NCI-H1417 (cell line): ENCODE measurements at places on chromosomes 3 and 15.

DNA sequence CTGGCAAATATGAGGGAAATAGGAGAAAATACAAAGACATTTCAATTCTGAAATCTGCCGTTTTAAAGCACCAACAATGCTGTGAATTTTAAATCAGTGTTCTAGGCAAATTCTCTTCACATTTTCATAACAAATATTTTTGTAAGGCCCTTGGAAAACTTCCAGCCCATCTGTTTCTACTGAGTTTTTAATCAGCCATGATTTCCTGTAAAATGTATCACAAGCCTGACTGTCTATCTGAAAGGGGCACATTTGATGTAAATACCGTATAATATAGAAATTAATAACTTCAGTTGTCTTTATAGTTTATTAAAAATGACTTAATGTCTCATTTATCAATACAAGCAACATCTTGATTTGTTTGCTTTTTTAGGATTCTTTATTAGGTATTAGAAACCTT lies 454.7 kb downstream of the PYDC2 start:
- no peak for DNase-seq

GRCh38 chr3:142263112-142263511 lies 37.7 kb upstream of the GK5 start:
- DNase-seq, result no peak

- DNase-seq, result no peak
Measured at GRCh38 chr3:129517516-129517915, 10.9 kb upstream of the RHO start.

DNA sequence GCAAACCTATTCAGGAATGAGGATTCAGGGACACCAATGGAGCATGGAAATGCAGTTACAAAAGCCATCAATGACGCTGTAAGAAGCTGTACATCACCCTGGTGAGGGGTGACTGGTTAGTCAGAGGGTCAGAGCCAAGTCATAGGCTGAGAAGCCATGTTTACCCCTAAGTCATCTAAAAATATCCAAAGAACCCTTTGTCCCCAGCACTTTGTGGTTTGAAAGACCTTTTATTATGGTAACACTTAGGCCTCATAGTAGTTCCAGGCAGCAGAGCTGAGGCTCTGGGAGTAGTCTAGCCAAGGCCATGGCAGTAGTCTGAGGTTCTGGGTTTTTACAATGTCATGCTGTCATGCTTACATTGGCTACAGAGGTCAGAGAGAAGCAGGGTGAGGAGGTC lies 131.2 kb downstream of the CTNNB1 start:
- no peak for DNase-seq

- no peak for DNase-seq
Measured at GRCh38 chr3:60956729-60957128, 294.5 kb downstream of the FHIT start.

- no peak for DNase-seq
Measured at GRCh38 chr3:196867155-196867506, 589 bp upstream of the SENP5 start.

GRCh38 chr3:75115695-75116094 lies 501.2 kb upstream of the CNTN3 start:
- DNase-seq, result no peak

DNA sequence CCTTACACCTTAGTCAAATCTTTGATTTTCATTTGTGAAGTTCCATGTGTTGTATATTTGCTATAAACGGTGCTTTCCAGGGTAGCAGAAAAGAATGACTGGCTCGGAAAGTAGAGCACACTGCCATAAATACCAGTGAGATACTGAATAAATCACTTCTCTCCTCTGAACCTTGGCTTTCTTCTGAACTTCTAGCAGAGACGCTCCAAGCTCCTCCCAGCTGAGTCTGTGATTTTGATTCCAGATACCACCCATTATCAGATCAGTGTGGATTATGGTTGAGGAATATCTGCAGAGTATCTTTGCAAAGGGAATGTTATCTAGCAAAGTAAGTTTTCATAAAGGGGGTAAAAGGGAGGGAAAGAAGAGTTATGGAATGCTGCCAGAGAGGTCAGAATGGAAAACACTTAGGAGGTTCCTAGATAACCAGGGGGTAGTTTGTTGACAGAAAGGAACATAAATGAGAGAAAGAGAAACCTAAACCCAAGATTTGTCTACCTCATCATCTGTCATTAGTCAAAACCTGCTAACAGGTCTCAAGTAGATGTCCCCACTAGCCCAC lies 98.5 kb upstream of the PSMD6 start:
- no peak for DNase-seq

DNA sequence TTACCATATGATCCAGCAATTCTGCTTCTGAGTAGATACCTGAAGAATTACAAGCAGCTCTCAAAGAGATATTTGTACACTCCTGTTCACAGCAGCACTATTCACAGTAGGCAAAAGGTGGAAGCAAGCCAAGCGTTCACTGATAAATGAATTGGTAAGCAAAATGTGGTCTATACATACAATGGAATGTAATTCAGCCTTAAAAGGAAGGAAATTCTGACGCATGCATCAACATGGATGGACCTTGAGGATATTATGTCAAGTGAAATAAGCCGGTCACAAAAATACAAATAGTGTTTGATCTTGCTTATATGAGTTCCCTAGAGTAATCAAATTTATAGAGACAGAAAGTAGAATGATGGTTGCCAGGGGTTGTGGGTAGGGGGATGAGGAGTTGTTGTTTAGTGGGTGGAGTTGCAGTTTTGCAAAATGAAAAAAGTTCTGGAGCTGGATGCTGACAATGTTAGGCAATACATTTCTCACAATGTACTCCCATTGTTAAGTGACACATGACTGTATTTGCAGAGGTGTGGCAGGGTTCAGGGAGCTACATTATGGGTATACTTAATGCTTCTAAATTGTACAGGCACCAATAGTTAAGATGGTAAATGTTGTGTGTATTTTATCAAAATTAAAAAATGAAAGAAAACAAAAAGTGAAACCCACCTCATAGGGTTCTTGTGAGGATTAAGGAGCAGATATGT lies 26.7 kb downstream of the SLC6A1 start:
- no peak for DNase-seq

DNA sequence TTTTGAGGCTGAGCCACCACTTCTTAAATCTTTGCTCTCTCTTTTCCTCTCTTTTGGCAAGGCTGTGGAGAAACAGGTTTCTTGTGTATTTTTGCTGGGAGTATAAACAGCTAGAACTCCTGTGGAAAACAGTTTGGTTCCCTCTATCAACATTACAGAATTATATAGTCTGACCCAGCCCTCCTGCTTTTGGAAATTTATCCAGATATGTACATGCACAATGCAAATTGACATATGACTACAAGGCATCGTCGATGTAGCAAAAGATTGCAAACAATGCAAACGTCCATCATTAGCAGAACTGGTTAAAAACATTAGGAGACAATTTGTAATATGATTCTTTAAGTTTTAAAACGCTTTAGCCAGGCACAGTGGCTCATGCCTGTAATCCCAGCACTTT lies 12.5 kb upstream of the MYO1E start:
- DNase-seq, result no peak

- DNase-seq, result no peak
Measured at GRCh38 chr15:65985387-65985786, 116.1 kb downstream of the RAB11A start.

DNA sequence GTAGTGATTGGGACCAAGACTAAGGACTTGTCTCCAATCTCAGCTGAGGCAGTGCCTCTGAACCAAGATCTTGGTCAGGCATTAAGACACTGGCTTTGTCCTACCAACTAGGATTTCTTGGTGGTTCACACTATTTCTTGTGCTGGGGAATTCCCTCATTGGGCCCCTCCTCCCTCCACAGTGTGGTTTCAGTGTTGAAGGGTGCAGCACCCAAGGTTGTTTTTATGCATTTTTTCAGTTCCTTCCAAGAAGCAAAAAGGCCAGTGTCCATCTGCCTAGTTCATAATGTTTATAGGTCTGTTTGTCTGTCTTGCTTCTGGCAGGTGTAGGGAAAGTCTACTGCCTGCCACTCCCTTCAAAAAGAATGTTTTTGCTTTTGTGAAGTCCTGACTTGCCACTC lies 10.6 kb upstream of the ITPKA start:
- no peak for DNase-seq

GRCh38 chr15:67198157-67198754 lies 56.2 kb downstream of the AAGAB start:
- DNase-seq, result no peak

DNA sequence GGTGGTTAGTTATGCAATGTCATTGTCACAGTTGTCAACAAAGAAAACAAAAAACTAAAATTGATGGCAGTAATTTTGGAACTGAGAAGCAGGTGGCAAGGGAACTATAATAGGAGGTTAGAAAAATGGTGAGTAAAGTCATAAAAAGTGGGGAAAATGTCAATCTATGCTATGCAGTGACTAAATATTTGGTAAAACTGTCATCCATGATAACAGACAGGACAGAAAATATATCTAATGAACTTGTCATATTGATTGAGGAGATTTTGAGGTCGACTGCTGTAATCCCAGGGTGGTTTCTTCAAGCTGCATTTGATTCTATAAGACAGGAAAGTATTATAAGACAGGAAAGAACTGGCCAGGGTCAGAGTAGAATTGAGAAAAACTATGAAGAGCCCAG lies 998.4 kb downstream of the IGSF11 start:
- no peak for DNase-seq

- DNase-seq, result no peak
Measured at GRCh38 chr15:61943992-61944391, 116.3 kb downstream of the VPS13C start.

DNA sequence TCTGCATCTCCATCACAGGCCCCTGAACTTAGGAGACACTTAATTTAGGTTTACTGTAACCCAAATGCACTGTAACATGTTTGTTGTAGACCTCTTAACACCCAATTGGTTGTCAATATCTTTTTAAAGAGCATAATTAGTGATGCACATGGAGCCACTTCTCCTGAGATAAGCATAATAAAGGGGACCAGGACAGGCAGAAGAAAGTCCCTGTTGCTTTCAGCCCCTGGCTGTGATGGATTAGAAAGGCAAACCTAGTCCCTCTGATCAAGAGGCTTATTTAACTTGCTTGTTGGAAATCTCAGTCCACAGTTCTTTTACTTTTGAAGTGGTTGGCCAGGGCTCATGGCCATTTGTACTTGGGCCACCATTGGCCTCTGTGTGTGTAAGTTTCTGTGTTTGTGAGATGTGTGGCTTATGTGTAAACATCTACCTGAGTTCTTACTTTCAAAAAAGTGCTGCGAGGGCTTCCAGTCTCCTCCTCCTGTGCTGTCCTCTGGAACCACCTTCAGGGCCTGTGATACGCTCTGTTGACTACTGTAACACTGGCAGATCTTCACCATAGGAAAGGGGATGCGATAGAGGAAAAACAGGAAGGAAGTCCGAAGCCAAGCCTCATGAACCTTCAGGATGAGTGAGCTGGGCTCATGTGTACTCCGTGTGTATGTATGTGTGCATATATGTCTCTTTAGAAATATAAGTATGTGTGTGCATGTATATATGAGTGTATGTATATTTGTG lies 136.2 kb downstream of the EPHB1 start:
- DNase-seq, result peak; percentile 55

DNA sequence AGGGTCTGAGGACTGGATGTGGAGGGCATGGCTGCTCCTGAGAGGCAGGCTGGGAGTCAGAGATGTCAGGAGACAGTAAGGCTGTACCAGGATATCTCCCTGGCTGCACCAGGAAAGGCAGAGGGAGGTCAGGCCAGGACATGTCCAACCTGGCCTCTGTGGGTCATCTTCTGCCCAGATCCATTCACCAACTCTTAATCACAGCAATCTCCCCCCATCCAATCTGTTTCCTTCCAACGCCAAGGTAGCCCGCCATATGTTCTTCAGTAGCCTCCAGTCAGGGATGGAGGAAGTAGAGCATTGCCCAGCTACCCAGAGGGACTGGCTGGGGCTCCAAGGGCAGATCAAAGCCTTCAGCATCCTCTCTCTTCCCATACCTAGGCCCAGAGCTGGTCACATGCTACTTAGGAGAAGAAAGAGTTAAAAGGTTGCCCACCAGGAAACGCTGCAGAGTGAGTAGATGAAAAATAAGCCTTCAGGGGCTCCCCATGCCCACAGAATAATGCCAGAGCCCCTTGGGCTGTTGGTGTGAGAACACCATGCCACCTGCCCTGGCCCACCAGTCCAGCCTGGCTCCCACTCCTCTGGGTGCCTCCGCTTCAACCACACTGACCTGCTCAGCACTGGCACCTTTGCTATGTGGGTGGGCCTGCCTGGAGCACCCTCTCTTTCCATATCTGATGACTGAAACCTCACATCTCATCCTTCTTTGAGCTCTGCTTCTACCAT lies 176.8 kb downstream of the MEGF11 start:
- DNase-seq, result no peak

GRCh38 chr3:127751782-127752181 lies 70.5 kb downstream of the MGLL start:
- DNase-seq, result no peak

DNA sequence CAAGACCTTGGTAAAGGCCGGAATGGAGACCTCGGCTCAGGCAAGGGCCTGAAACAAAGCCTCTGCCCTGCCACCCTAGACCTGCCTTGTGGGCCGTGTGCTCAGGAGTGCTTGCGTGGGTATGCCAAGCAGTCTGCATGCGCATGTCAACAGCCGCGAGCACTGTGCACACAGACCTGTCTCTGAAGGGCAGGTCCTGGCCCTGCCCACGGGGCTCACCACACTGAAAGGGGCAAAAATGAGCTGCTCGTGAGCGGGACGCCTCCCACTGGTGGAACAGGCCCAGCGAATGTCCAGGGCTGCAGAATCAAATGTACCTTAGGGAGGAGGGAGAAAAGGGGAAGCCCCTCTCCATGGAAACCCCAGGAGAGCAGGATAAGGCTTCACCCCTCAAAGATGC lies 44.3 kb upstream of the FGD5 start:
- no peak for DNase-seq

GRCh38 chr3:21392526-21392925 lies 358.5 kb downstream of the ZNF385D start:
- no peak for DNase-seq

- DNase-seq, result no peak
Measured at GRCh38 chr3:106212665-106213222, 343.9 kb upstream of the CBLB start.

DNA sequence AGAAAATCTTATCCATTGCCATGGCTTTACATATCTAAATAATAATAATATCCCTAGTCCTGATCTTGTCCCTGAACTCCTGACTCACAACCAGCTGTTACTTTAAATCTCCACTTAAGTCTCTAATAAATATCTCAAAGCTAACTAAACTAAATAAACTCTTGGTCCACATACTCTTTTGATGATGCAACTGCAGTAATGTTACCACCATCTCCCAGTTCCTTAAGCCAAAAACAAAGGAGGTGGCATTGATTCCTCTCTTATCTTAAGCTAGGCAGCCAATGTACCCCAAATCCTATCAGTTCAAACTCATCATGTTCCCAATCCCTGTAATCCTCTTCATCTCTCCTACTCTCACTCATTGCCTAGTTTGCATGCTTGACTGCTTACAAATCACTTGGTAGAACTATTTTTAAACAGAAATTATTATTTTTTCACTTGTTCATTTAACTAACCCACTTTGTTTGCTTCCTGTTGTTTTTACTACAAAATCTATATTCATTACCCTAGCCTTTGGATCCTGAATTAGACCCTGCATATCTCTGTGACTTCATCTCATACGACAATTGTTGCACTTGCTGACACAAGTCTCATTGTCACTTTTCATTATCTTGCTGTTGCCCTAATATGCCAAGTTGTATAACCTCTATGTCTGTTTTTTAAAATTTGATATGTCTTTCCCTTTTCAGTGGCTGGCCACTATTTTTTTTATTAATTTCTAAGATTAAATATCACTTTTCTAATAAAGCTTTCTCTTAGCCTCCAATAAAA lies 462.2 kb downstream of the ZPLD1 start:
- DNase-seq, result no peak

GRCh38 chr15:49946681-49947080 lies 172.4 kb downstream of the ATP8B4 start:
- DNase-seq, result no peak
